Stimulated activated CD8-positive, alpha-beta memory T cell treated with anti-CD3 and anti-CD28 coated beads, Interleukin-15, amount 100 ng/mL, for 4 hours (primary cell): ENCODE measurements at places on chromosomes 12 and 14.

DNA sequence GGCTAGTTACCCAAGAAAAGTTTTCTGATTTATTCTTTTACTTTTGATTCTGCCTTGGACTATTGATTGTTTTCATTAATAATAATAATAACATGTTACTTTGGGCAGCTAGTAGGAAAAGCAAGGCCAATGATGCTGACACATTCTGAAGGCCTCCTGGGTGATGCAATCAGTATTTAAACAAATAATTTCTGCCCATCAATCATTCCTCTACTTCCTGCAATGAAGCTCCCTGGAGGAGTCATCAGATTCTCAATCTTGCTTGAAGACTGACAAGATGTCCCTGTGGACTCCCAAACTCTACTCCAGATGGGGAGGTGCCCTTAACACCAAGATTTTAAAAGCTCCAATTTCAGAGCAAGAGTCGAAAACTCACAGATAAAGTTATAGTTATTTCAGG lies at the start of gene SPX:
TSS of gene SPX (plus strand) at position 244 of the 400 bp plus-strand sequence. CDS start 177 bp downstream, outside the sequence.
- no peak for DNase-seq

DNA sequence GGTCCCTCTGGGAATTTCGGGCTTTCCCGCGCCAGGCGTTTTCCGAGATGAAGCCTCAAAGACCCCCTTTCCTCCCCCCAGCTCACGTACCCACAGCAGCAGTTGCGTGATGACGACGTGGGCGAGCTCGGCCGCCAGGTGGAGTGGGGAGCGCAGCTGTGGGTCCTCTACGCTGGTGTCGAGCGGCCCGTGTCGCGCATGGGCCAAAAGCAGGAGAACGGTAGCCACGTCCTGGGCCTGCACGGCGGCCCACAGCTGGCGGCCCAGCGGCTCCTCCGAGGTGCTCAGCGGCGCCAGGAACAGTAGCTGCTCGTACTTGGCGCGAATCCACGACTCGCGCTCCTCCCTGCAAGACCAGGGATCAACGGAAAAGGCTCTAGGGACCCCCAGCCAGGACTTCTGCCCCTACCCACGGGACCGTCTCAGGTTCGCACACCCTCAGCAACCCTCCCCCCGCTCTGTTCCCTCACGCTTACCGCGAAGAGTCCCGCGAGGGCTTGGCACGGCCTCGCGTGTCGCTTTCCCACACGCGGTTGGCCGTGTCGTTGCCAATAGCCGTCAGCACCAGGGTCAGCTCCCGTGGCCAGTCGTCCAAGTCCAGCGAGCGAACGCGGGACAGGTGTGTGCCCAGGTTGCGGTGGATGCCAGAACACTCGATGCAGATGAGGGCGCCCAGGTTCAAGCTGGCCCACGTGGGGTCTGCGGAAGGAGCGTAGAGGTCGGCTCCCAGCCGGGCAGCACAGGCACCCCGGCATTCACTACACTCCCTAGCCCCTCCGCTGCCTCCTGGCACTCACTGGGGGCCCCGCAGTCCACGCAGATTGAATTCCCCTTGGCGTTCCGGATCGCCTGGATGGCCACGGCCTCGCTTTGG lies 11.4 kb downstream of the AGAP2 start:
- DNase-seq: no peak

DNA sequence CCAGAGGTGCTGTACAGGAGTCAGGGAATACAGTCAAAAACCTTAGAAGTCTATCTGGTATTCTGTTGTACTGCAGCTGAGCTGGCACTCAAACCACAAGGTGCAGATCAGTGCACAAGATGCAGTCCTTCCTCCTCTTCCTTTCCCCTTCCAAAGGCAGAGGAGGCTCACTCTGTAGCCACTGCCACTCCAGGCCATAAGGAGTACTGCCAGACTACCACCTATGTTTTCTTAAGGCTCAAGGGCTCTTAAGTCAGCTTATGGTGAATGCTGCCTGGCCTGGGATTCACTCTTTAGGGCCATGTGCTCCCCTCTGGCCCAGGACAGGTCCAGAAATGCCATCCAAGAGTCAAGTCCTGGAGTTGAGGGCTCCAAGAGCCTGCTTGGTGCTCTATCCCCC lies 200.3 kb downstream of the CRADD start:
- no peak for DNase-seq

DNA sequence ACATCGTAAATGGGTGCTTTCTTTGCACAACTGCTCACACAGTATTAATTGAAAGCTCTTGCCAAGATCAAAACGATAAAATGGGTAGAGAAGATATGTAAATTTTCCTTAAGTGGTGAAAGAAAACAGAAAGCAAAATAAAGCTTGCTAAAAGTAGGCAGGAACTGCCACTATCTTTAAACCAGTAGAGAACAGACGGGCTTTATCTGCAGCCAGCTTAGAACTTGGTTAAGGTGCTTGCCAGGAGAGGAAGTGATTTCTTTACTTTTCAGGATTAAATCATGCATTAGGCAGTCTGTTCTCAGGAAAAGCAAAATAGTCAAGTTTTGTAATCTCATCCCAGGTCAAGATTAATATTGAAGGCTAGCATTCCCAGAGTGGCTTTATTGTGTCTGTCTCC lies 56.9 kb upstream of the CCDC175 start:
- DNase-seq: no peak

DNA sequence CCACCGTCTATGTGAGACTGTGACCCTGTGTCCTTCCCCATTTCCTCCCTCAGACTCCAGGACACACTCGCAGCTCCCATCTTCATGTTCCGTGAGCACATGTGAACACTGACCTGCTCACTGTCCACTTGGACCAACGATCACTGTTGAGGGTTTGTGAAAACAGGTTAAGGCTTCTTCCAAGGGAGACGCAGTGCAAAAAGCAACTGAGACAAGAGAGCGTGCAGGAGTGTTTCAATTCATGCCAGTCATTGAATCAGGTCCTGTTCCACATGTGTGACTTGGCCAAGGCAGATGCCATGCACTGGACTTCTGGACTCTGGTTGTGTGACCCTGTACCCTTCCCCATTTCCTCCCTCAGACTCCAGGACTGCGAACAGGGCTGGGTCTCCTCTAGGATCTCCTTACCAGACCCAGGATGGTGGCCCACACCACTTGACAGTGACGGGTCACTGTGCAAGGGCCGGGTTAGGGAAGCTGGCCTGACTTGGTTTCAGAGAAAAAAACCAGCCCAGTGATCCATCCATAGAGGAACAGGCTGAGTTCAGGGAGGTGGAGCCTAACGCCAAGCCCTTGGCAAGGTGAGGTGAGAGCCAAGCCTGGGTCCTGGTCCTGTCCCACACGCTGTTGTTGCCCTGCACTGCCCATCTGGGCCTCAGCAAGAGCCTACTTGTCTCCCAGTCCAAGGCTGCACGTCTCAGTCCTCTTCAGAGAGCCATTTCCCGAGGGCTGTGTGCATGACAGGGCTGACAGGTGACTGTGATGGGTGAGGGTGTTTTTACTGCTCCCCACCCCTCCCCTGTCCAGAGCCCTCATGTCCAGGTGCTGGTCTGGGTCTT lies 5.7 kb upstream of the KRT5 start:
- DNase-seq: no peak
